ENCODE measurements at places on chromosomes 2 and 18.

GRCh38 chr2:232534940-232535651 is 4.4 kb upstream of the CHRNG start:
- no peak for DNase-seq

GRCh38 chr18:22509423-22509822 is 91.7 kb upstream of the CTAGE1 start:
- DNase-seq = no peak

DNA sequence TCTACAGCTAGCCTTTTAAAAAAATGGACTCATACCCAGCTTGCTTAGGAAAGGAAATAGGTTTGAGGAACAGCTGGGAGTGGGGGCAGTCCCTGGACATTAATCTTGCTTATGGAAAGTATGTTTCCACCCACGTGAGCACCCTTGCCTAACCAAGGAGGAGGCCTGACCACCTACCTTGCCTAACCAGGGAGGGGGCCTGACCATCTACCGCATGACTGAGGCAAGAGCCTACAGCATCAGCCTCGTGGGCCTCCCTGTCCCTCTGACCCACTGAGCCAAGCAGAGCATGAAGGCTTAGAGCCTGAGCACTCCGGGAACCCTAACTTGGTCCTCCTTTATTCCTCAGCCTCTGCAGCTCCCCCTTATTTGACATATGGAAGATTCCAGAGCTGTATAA is 20.2 kb downstream of the PRKAG3 start:
- DNase-seq = no peak

- no peak for DNase-seq
Observed at GRCh38 chr2:170339750-170340692, 162.1 kb downstream of the MYO3B start.

DNA sequence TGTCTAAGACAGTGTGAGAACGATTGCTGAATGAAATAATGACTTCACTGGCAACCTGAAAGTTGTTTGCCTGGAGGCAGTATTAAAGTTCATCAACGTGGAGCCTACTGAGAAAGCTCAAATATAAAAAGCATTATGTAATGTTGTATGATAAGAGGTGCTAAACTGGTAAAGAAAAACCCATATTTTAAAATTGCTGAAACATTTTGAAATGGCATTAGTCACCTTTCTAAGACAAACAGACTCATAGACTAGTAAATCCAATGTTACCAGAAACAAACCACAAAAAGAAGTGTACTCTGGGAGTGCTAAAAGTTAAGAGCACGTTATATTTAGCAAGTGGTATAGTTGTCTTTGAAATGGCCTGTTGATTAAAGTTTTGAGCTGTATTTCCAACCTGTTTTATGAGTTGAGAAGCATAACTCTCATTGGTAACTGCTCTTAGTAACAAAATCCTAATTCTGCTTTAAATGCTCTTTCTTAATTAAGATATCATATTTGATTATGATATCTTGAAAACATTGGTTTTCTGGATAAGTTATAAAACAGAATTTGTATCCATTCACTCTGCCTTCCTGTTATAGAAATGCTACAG is 62.7 kb downstream of the CYP1B1 start:
- no peak for DNase-seq

DNA sequence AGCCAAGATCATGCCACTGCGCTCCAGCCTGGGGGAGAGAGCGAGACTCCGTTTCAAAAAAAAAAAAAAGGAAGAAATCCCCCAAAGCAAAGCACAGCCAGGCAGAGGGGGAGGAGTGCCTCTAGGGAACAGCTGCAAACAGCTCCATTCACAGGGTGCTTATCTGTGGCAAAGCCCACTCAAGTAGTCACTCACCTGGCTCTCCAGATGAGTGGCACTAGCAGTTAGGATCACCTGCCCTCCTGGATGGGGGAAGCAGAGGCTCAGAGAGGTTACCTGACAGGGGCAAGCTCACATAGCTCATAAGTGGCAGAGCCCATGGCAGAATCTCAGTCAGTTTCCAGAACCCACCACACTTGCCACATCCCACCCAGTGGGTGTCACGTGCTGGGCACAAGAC is 30.3 kb downstream of the TFCP2L1 start:
- no peak for DNase-seq

- DNase-seq = no peak
Observed at GRCh38 chr2:215683295-215683694, 247.4 kb upstream of the FN1 start.

GRCh38 chr2:26724784-26725520 is 32.4 kb downstream of the KCNK3 start:
- no peak for DNase-seq

DNA sequence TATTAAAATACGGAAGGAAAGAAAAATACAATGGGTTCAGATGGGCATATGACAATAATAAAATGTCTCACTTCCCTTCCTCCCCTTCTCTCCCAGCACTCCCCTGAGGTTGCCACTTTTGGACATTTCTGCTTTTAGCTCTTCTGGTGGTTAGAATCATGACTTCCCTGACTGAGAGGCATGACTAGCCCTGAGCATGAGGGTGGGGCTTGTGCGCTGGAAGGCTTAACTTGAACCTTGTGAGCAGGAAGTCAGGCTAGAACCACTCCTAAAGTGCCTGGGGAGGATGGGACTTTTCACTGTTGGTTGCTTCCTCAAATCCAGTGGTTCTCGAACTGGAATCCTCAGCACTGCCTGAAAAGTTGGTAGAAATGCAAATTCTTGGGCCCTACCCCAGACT is 19.7 kb upstream of the ARHGAP25 start:
- no peak for DNase-seq

DNA sequence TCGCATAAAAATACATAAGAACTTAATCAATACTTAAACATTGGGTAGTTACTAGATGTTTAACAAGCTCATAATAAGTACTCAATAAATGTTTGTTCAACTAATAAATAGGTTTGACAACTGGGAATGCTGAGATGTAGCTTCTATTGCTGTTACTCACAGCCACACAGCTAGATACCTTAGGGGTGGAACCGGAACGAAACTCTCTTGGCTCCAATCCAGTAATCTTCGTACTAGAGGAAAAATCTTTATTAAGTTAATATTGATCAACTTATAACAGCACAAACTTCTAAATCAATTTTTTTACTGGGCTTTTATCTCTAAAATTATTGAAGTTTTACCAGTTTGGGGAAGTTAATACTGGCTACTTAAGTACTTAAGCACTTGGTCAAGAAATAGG is 247.8 kb downstream of the PAX3 start:
- no peak for DNase-seq

DNA sequence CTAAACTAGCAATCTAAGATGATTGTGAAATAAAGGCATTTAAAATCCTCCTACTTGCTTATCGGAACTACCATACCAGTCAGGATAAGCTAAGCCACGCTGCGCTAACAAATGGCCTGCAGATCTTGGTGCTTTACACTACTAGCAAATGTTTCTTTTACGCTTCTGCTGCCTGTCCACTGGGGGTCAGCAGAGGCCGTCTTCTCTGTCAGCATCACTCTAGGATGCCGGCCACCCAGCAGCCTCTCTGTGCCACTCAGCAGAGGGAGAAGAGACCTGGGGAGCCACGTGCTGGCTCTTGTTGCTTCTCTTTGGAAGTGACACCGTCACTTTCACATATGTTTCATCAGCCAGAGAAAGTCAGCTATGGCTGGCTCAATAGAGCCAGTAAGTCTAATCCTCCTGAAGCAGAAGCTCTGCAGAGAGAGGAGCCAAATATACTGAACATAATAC is 36.6 kb downstream of the COPS8 start:
- peak; percentile 45 for DNase-seq

- DNase-seq = no peak
Observed at GRCh38 chr2:105977212-105977611, 216.9 kb downstream of the UXS1 start.

DNA sequence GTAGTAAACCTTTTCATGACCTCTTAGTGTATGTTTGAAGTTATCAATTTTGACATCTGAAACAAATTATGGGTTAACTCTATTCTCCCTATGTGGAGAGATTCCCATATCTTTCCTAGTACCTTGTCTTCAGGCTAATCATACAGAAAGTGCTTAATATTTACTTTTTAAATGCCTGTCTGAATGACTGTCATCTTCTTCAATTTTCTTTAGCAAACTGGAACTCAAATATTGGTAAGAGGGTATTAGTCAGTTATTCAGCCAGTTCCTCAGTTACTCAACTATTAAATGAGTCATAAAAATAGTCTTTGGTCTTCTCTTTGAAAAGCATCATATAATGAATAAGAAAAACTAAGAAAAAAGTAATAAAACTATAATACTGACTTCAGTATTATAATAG is 1038.0 kb upstream of the PIK3C3 start:
- DNase-seq = no peak

DNA sequence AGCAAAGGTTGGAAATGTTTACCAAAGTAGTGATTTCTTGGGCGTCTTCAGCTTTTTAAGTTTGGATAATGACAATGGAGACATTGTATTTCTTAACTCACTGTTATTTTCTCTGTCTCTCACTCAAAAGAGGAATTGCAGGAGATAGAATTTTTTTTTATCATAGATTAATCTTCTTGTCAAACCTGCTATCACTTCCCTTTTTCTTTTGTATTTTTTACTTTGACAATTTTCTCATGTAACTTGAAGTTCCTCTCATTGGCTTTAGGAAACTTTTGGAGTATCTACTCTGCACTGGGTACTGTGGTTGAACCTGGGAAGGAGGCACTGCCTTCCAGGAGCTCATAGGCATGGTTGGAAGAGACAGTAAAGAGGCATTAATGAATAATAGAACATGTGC is 489.1 kb downstream of the CNTNAP5 start:
- DNase-seq = no peak

DNA sequence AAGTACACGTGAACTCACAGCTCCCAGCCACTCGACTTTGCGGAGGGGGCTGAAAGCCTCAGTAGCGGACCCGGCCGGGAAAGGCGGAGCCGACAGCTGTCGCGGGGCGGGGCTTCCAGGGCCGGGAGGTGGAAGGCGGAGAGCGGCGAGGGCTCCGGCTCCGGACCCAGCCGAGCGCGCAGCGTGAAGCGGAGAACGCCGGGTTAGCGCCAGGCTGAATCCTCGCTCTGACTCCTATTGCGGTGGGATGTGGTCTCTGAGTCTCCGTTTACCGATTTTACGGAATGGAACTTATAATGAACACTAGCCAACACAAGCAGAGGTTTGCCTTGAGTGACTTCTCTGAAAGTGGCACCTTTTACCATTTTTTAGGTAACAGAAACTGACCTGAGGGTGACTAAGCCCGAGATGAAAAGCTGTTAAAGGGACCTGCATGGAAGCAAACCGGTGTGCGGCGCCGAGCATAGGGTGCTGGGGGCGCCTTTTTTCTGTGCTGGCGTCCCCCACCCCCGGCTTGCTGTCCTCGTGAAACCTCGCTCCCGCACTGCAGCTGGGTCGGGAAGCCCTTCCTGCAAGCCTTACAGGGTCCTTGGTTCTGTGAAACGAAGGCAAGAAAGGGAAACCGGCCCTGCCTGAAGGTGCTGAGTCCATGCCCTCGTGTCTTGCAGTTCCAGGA is 72.9 kb downstream of the EN1 start:
- DNase-seq = peak; percentile 6

DNA sequence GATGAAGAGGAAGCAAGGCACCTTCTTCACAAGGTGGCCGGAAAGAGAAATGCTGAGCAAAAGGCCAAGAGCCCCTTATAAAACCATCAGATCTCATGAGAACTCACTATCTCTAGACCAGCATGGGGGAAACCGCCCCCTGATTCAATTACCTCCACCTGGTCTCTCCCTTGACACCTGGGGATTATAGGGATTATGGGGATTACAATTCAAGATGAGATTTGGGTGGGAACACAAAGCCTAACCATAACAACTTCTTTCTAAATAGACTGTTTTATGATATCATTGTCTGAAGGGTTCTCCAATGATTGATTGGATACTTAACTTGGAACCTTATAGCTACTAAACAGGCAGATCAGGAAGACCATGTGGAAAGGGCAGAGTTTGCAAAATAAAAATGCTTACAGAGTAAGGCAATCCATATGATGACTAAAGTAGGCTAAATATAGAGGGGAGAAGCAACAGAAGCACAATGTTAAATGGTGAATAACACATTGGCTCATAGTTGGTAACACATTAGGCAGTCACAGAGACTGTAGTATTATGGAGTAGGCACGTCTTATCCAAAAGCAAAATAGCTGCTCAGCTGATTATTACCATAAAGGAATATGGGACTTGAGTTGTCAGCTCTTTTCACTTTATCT is 179.0 kb downstream of the BARD1 start:
- no peak for DNase-seq

Measured in T-helper 2 cell treated with Interferon-gamma antibody and Interleukin-4, amounts not matched to agents 5 μg/mL and 100 μg/mL, for 36 hours (primary cell).